ENCODE measurements at places on chromosomes 1 and 21.

- no peak for DNase-seq
- peaks cover 19% of the 10 kb centered on the region for H3K27me3 ChIP-seq
- H3K36me3 ChIP-seq: no peaks in the 10 kb centered on the region
- no peak overlapping the region for H3K4me3 ChIP-seq
These were observed 1.8 kb upstream of the PIK3CD start for GRCh38 chr1:9649769-9650168.

- no peak for DNase-seq
- H3K4me3 ChIP-seq: no peak overlapping the region
- no peaks in the 10 kb centered on the region for H3K27me3 ChIP-seq
- H3K36me3 ChIP-seq: no peaks in the 10 kb centered on the region
- peaks cover 6% of the 10 kb centered on the region for H3K4me1 ChIP-seq
- no peak overlapping the region for H3K27ac ChIP-seq
These were observed 49.7 kb upstream of the PRDX6 start for GRCh38 chr1:173427146-173428054.

- H3K4me3 ChIP-seq: no peak overlapping the region
- no peaks in the 10 kb centered on the region for H3K27me3 ChIP-seq
- H3K4me1 ChIP-seq: no peaks in the 10 kb centered on the region
These were observed 127.2 kb upstream of the ATP1B1 start for GRCh38 chr1:168979276-168979675.

- H3K27ac ChIP-seq: no peak overlapping the region
- no peaks in the 10 kb centered on the region for H3K27me3 ChIP-seq
- no peaks in the 10 kb centered on the region for H3K36me3 ChIP-seq
- no peak overlapping the region for H3K4me3 ChIP-seq
- peak; percentile 38 for DNase-seq
- H3K4me1 ChIP-seq: peaks cover 4% of the 10 kb centered on the region
These were observed 28.7 kb downstream of the FMO2 start for GRCh38 chr1:171213559-171214454.

GRCh38 chr1:174276087-174276486 is 116.8 kb downstream of the RABGAP1L start:
- H3K4me1 ChIP-seq: no peaks in the 10 kb centered on the region
- no peak overlapping the region for H3K4me3 ChIP-seq
- no peaks in the 10 kb centered on the region for H3K27me3 ChIP-seq
- no peak overlapping the region for H3K27ac ChIP-seq

GRCh38 chr1:243718893-243719292 is 131.2 kb downstream of the AKT3 start:
- H3K4me1 ChIP-seq: peaks cover 3% of the 10 kb centered on the region
- H3K4me3 ChIP-seq: no peak overlapping the region
- no peaks in the 10 kb centered on the region for H3K27me3 ChIP-seq
- no peak overlapping the region for H3K27ac ChIP-seq
- H3K36me3 ChIP-seq: no peaks in the 10 kb centered on the region
- DNase-seq: peak; percentile 86

All from mesendoderm (in vitro differentiated cells).